ENCODE measurements at places on chromosomes 3 and 15.
A peak's percentile ranks its signal among the peaks of the same experiment; 100 is the strongest.

DNA sequence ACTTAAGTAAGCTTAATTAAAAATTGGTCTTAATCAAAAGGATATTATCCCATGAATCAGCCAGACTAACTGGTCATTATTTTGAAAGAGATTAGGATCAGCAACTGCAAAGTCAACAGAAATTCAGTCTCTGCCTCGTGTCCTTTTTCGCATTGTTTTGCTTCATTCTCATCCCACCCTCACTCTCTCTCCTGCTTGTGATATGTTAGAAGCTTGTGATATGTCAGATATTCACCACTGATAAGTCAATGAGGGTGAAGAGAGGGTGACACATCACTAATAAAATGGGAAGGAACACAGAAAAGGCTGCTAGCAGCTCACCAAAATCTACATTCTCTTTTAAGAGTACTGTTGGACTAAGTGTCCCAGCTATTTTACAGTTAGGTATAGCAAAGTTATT is 146.1 kb downstream of the SUCNR1 start:
- no peak for DNase-seq

- no peak for DNase-seq
Observed at GRCh38 chr3:115960799-115961198, 337.5 kb downstream of the GAP43 start.

- DNase-seq: no peak
Observed at GRCh38 chr3:13332158-13332557, 88.0 kb downstream of the NUP210 start.

GRCh38 chr3:4704552-4704951 is 211.4 kb downstream of the ITPR1 start:
- no peak for DNase-seq

- DNase-seq: no peak
Observed at GRCh38 chr3:121894301-121894990, at the start of gene SLC15A2. Gene SLC15A2 (plus strand): TSS chr3:121894401. CDS start chr3:121894477, 76 bp downstream.

DNA sequence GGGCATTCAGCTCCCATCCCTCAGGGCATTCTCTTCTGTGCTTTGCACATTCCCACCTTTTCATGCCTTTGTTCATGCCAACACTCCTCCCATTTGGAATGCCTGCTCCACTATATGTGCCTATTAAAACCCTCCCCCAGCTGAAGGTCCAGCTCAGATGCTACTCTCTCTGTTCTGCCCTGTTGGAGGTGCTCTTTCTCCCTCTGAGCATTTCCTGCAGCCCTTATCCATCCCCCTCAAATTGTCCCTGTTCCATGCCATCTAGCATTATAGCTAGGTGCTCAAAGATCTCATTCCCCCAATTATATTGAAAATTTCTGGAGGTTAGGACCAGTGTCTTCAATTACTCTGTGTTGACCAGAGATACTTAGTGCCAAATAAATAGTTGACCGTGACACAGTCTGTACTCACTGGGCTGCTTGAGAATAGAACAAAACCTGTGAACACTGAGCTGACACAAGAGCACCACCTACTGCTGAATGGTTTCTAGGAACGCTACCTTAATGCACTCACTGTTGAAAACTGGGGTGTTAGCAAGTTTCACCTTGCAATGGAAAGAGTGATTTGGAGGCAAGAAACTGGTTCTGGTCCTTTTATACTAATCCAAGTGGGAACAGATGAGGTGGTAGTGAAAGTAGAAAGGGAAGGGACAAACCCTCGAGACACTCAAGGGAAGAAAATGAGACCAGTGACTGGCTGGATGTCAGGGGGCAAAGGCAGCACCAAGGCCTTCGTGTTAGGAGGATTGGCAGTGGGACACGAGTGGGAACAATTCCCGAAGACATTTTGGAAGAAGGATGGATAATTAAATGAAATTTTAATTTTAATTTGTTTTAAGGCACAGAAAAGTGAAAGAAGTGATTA is 289.8 kb upstream of the ROPN1 start:
- DNase-seq: no peak

- no peak for DNase-seq
Observed at GRCh38 chr15:80266113-80266512, 14.1 kb upstream of the CTXND1 start.

DNA sequence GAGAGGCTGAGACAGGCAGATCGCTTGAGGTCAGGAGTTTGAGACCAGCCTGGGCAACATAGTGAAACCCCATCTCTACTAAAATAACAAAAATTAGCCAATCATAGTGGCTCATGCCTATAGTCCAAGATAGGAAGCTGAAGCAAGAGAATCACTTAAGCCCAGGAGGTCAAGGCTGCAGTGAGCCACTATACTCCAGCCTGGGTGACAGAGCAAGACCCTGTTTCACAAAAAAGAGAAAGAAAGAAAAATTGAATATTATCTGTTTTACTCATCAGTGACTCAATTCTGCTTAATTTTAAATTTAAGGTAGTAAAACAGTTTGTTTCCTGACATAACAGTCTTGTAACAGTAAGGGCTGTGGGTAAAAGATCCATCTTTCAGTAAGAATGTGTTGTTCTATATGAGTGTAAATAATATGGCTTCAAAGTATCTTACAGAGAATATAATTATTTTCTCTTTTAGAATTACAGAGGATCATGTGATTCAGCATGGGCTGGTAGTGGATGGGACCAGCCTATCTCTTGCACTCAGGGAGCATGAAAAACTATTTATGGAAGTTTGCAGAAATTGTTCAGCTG is 85.8 kb downstream of the ATP11B start:
- DNase-seq: no peak

DNA sequence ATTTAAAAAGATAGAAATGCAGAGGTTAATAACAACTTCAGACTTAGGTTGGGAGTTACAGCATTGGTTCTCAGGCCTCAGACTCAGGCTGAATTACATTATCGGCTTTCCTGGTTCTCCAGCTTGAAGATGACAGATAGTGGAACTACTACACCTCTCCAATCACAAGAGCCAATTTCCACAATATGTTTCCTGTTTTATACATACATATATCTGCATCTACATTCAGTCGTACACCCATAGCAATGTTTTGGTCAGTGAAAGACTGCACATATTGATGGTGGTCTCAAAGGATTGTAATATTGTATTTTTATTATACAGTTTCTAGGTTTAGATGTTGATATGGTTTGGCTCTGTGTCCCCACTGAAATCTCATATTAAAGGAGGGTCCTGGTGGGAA is 35.4 kb downstream of the AADACL2 start:
- DNase-seq: no peak

DNA sequence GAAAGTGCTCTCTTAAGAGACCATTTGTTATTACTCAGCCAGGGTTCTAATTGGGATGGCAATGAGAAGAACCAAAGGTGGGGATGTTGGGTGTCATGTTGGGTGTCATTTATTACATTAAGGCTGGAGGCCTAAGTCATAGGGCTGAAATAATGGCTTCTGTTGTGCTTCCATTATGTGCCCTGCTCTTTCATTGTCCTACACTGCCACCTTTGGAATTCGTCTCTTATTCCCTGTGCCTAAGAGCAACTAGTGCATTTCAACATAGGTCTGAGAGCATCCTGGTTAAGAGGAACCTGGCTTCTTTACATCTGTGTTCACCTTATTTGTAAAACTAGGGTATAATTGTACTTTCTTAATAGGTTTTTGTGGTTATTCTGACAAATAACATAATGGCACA is 32.2 kb downstream of the RIOX2 start:
- no peak for DNase-seq

DNA sequence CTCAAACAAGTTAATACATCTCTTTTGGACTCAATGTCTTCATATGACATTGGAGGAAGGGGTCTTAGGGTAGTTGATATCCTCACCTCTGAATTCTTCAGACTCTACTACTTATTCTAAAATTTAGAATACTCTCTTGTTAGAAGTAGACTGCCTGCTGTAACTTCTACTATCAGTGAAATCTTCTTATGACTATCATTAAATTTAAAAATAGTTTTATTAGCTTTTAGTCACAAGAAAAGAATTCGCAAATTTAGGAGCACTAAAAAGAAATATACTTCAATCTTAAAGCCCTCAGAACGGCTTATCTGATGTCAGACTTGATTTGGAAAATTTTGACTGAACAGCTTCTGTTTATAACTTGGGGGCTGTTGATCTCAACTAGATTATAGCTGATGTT is 67.1 kb upstream of the TTC14 start:
- no peak for DNase-seq

GRCh38 chr15:39629371-39629770 is 48.5 kb downstream of the THBS1 start:
- DNase-seq: peak; percentile 67

GRCh38 chr3:173653781-173654180 is 256.2 kb downstream of the NLGN1 start:
- DNase-seq: no peak

GRCh38 chr3:16697443-16698147 is 92.4 kb upstream of the DAZL start:
- DNase-seq: no peak

- DNase-seq: no peak
Observed at GRCh38 chr3:154943981-154944380, 136.1 kb upstream of the MME start.

- no peak for DNase-seq
Observed at GRCh38 chr3:159882790-159883779, 105.5 kb upstream of the IL12A start.

DNA sequence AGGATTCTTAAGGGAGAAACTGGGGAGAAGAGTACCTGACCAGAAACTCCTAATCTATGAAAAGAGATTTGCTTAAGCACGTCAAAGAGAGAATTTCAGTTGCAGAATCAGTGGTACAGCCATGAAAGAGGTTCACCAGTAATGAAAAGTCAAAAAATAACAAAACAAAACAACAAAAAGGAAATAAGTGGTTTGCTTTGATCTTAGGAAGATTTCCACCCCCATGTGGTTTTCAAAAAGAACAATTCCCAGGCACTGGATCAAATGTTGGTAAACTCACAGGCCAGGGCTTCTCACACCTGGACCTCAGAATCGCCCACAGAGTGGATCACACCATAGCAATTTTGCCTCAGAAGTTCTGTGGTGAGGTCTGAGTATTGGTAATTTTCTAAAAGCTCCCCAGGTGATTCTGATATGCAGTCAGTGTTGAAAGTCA is 67.5 kb downstream of the TMEM39A start:
- DNase-seq: peak; percentile 9

DNA sequence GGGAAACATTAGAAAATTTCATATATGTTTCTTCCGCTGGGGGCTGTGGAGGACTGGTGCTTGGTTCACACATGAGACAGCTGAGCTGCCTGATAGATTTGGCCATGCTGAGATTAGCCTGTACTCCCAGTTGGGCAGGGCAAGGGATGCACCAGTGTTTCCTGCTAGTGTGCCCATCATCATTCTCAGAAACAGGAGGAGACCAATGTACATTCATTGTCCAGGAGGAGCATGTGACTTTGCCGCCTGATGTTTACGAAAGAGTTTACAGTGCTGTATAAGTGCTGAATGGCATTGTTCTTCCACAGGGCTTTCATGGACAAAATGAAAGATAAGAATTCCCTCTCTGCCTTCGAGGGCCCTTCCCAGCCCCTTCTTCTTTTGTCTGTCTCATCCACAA is 311.1 kb upstream of the THBS1 start:
- DNase-seq: no peak

DNA sequence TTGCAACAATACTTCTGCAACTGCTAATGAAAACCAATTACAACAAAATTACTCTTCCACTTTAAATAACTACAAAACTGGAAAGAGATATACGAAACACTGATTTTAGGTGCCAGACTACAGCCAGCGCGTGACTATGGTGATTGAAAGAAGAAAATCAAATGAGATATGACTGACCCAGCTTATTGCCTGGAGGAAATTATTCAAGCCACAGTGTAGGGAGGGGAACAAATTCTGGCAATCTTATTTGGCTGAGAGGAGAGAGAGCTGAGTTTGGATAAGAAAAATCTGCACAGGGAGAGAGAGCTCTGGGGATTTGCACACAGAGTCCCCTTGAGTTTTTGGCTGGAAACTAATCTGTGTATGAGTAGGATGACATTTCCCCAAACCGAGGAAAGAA is 470.3 kb upstream of the FRG2C start:
- no peak for DNase-seq

GRCh38 chr3:56488812-56489600 is 20.7 kb upstream of the ERC2 start:
- DNase-seq: no peak

DNA sequence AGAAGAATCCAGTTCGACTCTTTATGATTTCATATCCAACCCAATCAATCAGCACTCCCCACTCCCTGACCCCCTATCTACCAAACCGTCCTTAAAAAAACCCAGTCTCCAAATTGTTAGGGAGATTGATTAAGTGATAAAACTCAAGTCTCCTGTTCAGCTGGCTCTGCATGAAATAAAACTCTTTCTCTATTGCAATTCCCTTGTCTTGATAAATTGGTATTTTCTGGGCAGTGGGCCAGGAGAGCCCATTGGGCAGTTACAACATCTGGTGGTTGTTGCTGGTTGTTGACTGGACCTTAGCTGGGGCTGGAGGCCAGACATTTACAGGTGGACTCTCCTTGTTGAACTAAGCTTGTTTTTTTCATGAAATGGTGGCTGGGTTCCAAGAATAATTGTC is 642.3 kb downstream of the ROBO2 start:
- no peak for DNase-seq

GRCh38 chr3:142159083-142159740 is 9.9 kb upstream of the TFDP2 start:
- no peak for DNase-seq

DNA sequence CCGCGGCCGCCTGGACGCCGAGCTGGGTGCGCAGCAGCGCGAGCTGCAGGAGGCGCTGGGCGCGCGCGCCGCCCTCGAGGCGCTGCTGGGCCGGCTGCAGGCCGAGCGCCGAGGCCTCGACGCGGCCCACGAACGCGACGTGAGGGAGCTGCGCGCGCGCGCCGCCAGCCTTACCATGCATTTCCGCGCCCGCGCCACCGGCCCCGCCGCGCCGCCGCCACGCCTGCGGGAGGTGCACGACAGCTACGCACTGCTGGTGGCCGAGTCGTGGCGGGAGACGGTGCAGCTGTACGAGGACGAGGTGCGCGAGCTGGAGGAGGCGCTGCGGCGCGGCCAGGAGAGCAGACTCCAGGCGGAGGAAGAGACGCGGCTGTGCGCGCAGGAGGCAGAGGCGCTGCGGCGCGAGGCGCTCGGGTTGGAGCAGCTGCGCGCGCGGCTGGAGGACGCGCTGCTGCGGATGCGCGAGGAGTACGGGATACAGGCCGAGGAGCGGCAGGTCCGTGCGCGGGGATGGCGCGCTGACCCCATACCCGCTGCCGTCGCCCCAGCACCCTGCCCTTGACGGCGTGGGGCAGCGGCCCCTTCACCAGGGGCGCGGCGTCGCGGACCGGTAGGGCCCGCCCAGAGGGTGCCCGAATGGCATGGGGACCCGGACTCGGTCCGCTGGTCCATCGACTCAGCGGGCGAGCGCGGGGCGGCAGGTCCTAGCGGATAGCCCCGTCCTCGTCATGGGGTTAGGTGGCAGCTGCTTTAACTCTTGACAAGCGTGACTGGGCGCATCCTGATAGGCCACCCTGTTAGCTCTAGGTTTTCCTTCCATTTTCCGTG is 848 bp downstream of the SYNM start:
- peak; percentile 43 for DNase-seq

DNA sequence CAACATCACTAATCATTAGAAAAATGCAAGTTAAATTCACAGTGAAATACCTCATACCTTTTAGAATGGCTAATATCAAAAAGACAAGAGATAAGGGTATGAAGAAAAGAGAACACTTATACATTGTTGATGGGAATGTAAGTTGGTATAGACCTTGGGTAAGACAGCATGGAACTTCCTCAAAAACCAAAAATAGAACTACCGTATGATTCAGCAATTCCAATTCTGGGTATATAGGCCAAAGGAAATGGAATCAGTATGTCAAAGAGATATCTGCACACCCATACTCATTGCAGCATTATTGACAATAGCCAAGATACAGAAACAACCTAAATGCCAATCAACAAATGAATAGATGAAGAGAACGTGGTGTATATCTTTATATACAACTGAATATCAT is 166.8 kb upstream of the LRRN1 start:
- DNase-seq: no peak
